H1 (cell line): ENCODE measurements at places on chromosomes 7 and 10.

DNA sequence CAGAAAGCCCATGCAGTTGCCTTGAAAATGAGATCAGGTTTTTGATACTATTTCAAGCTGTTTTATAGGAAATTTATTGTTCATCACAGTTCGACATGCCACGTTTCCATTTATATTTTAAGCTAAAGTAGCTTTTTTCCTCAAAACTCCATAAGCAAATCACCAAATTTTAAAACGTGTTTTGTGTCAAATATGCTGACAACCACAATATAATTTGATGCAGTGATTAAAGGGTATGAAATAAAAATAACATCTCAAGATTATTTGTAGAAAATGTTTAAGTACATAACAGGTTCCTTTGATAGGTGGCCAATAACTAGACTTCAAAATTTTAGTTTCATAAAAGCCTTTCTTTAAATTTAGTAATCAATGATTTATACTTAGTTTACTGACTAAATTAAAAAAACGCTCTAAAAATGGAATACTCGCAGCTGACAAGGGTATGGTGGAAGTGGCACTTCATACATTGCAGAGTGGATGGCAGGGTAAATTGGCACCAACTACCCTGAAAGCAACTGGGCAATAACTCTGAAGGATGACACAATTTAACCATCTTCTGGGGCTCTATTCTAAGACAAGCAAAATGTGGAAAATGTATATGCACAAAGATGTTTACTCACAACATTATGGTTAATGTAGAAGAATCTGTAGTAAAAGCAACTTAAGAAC is 481.6 kb downstream of the TNS3 start:
- no peak for DNase-seq

DNA sequence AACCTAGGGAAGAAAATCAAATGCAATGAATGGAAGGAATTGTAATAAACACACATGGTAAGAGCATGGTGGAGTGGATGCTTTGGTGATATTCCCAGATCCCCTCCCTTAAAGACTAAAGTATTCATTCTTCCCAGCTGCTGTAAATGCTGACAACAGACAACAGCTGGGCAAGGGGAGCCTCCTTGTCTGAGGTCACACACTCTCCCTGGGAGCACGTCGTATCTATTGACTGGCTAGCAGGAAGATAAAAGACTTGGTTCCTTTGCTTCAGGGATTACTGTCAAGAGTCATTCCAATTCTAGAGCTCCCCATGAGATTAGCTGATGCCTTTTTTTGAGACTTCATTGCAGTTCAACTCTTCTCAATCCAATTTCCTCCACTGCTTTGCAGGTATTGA is 443.5 kb upstream of the ETV1 start:
- no peak for DNase-seq

GRCh38 chr10:110900983-110901382 is 18.0 kb downstream of the BBIP1 start:
- DNase-seq = no peak

DNA sequence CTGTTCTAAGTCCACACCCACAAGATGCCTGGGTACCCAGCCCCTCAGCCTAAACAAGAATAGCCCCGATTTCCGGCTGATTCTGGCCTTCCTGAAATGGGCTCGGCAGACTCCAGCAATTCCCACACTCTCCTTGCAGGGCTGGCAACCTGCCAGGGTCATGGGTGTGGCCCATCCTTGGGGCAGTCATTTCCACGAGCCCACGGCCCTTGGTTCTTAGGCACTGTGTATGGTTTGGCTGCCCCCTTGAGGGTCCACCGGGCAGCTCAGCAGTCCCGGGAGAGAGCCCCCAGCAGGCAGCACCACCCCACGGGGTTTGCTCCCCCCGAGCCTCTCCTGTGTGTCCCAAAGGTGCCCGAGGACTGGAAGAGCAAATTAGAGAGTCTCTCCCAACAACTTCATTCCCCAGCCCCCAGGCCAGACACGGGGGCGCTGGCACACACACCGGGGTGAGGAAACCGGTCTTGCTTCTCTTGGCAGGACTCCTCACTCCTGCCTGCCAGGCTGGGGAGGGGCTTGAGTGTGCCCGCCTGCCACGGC is 142.2 kb downstream of the EMX2 start:
- DNase-seq = no peak

DNA sequence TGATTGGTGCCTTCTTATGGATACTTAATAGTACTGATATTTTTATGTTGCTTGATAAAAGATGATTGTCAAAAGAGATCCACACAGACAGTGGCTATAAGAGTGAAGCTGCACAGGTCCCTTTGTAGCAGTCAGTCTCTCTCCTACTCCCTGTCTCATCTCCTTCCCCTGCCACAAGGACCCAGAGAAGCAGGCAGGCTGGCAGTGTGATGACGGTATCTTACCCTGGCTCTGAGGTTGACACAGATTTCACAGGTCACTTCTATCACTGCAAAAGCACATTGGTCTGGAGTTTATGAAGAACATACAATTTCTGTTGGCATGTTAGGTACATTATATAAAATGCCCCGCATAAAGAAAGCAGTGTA is 64.4 kb upstream of the AHR start:
- no peak for DNase-seq

GRCh38 chr10:16518822-16519221 is 2.9 kb downstream of the C1QL3 start:
- no peak for DNase-seq

- no peak for DNase-seq
Observed at GRCh38 chr10:123997486-123998196, 95.8 kb downstream of the CHST15 start.
